ENCODE measurements at places on chromosomes 7 and 10.

DNA sequence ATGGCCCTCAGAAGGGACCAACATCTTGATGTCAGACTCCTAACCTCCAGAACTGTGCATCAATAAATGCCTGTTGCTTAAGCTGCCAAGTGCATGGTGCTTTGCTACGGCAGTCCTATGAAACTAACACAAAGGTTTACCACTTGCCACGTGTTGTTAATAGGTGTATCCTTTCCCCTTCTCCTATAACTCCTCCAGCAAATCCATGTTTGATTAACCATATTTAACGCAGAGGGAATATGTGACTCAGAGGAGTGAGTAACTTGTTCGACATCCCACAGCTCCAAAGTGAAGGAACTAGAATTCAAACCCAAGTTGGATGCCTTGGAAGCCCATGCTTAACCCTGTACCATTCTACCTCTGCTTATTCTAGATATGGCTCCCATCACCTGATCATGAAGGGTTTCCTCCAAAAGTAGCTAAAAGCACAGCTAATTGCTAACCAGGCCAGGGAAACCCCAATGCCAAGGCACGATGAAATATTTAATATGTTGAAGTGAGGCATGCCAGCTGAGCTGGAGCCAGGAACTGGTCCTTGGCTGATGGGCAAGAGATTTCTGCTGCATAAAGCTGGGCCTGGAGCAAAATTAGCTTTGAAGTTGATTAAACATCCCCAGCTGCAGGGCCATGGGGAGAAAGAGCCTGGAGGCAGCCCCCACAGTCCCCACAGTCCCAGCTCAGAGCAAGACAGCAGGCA is 131.9 kb downstream of the C10orf90 start:
- no peak for DNase-seq

- no peak for DNase-seq
These were observed 110.0 kb upstream of the SFMBT2 start for GRCh38 chr10:7520507-7521485.

DNA sequence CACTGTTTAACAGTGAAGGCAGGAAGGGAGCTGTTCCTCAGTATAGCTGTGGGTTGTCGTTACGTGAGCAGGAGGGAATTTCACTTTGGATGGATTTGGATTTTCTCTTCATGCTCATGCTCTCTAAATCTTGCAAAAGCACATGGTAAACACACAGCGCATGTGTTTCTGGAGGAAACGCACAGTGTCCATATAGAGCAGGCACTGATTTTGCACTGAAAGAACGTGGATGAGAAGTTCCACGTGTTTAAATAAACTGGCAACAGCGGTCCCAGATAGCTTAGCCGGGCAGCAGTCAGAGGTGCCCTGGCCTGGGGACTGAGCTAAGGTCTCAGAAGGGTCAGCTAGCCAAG is 188.6 kb downstream of the MGMT start:
- no peak for DNase-seq

- DNase-seq: no peak
These were observed 28.0 kb upstream of the DIP2C start for GRCh38 chr10:717458-717857.

DNA sequence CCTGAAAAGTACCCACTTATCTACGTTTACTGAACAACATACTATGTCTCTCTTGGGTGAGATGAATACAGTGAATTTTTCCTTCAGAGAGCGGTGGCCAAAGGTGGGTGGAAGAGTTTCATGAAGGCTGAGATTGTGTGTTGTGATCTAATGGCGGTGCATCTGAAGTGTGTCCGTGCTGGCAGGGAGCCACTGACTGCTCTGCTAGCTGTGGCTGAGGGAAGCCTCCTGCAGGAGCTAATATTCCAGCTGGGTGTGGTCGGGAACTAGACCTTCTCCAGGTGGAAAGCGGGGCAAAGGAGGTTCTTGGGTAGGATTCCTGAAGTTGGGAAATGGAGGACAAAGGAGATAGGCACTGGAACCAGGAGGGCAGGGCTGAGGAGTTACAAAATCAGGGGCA is 69.2 kb upstream of the GRB10 start:
- DNase-seq: no peak

GRCh38 chr7:47253650-47254080 is 328.2 kb downstream of the TNS3 start:
- peak; percentile 24 for DNase-seq

DNA sequence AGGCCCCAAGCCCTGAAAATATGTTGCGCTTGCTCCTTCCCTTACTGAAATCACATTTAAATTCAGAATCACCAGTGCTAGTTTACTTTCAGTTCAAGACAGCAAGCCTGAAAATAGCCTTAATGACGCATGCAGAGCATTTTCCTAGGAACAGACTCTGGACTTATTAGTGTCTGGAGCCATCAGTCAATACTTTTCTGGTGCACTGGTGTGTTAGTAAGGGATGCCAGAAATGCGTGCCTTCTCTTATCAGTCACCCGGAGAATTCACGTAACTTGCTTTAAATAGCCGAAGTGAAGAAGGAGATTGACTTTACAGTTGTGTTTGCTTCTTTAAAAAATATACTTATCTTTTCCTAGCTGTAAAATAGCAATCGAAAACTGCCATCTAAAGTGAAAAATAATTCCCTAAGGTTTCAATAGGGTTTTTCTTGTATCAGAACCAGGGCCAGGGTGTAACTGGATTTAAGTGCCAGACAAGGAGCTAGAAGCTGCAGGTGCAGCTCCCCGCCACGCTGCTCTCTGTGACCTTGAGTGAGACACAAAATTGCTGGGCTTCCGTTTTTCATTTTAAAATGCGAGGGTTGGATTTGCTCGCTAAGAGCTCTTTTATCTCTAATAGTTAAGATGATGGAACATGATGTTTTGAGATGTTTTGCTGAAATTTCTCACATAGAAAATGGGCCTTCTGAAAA is 177.8 kb downstream of the NSUN6 start:
- no peak for DNase-seq

DNA sequence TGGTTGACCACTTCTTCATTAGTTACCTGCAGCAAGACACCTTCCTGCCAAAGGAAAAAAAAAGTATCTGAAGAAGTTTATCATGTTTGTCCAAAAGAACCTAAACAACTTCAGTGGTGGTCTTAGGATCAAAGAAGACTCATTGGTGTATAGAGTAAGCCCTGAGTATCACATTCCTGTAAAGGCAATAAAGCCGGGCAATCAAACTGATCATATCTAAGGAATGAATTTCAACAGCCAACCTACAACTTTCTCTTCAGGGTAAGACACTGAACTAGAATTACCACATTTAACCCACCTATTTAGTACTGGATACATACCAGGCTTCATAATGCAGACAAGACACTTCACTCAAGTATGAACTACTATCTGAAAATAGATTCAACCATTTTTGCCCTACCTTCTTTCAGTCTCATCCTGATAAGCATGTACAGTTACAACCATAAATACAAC is 10.1 kb downstream of the HNRNPA2B1 start:
- no peak for DNase-seq

GRCh38 chr7:31073326-31074119 is 21.4 kb downstream of the ADCYAP1R1 start:
- DNase-seq: no peak

DNA sequence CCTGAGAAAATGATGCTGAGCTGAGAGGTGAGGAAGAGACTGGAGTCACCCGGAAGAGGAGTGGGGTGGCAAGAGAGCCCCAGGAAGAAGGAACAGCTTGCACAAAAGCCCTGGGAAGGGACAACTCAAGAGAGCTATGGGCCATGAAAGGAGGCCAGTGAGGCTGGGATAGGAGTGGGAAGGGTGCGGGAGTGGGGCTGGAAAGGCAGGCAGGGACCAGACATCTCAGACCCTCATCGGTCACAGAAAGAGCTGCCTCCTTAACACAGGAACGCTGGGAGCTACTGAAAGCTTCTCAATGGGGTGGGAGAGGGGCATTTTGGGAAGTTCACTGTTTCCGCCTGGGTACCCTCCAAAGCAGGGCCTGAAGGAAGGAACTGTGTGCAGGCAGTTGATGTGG is 122.0 kb upstream of the UNC5B start:
- DNase-seq: no peak

DNA sequence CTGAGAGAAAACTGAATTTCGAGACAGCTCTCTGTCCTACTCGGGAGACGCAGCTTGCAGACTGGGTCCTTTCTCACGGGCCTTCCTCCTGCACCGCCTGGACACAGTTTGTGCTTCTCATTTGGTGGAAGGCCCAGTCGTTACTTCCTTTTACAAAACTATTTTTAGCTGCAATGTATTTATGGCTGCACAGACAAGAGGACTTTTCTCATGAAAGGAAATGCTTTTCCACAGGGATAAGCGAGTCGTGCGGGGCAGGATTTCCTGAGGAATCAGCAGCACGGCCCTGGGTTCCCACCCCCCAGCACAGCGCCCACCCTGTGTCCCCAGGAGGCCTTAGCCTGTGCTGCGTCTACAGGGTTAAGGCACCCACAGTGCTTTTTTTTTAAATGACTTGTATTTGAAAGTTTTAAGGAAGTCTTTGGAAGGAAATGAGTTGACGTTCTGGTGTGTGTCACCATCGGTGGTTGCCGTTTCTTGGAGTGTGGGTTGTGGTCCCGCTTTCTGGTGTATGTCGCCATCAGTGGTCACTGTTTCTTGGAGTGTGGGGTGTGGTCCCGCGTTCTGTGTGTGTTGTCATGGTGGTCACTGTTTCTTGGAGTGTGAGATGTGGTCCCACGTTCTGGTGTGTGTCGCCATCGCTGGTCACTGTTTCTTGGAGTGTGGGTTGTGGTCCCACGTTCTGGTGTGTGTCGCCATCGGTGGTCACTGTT is 50.9 kb downstream of the INPP5A start:
- no peak for DNase-seq

DNA sequence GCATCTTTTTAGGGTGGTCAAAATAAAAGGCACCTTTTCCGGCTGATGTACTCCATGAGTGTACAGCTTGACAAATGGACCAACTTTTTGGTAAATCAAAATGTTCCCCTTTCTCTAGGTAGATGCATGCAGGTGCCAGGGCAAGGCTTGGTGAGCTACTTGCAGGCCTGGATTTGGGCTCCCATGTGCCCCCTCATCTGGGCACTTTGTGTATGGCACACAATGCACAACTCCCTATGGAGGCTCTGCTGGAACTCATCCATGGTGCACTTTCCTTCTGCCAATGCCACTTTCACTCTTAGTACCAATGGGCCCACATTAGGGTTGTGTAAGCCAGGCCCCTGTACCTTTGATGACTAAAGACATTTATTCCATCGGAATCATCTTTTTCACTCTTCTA is 300.8 kb downstream of the SDHAF3 start:
- no peak for DNase-seq

DNA sequence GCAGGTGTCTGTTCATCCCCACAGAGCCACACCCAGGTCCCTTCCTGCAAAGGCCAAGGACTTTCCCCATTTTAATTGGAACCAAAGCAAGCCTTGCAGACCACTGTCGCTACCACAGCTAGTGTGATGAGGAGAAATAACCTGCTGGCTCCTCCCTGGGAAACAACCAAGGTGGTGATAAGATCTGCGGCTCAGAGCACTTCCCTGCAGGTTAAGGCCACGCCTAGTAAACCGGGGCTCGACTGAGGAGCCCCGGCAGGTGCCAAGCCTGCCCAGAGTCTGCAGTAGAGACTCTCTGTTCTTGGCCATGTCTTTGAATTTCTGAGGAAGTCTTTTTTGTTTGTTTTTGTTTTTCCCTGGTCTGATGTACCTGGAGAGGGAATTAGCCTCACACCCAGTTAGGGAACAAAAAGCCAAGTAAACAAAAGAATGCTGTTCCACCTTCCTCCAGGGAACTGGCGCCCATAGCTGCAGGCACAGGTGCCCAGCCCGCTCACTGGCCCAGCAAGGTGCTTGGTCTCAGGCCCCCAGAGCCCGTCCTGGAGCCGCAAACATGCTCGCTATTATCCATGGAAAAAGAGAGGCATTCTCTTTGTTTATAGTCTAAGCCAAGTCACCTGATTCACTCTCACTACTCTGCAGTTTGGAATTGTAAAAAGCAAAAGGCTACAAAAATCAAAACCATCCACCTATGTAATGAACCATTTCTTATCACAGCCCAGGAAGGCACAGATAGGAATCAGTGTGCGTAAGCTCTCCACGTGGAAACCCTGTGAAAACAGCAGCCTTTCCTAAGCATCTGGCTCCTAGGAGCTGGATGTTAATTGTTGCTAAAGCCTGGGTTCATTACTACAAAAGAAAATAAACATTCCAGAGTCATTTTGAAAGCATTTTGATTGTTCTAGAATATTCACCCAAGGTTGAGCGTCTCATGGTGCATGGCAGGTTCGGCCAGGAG is 2.7 kb downstream of the GPR146 start:
- no peak for DNase-seq

GRCh38 chr7:108372618-108373017 is 83.6 kb downstream of the NRCAM start:
- no peak for DNase-seq
